ENCODE measurements at places on chromosomes 13 and 19. TPM values are rescaled to one million over a fixed set of nuclear protein-coding genes. Genes with fewer than 3 reads are reported as not detected.

The CATSPERD gene
- not detected for total RNA-seq

The SYNGR4 gene
- total RNA-seq, result not detected

The FOXA3 gene
- total RNA-seq, result 1.0 TPM

The NDUFA7 gene
- 65.1 TPM for total RNA-seq

- peak; percentile 59 for DNase-seq
Measured at GRCh38 chr13:108269601-108270328, at the start of gene TNFSF13B. Gene TNFSF13B (plus strand): TSS chr13:108269718. CDS start chr13:108269896, 178 bp downstream.

DNA sequence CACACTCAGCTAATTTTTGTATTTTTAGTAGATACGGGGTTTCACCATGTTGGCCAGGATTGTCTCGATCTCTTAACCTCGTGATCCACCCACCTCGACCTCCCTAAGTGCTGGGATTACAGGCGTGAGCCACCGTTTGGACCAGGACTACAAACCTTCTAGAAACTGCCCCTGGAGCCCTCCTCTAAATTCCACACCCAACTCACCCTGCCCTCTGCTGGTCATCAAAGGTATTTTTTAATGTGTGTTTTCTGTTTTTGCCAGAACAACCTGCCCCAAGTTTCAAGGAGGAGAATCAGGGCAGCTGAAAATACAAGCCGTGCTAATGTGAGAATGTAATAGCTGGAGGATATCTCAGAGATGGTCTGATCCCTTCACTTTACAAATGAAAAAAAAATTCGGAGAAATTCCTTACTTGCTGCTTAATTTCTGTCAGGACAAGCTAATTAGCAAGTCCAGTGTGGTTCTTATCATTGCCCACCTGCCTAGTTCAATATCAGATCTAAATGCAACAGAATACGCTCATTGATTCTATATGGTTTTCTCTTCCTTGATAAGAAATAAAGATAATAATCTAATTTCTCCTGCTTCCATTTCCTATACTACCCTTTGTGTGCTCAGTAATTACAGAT, 4.1 kb downstream of the ATP8A2 start:
- DNase-seq, result peak; percentile 29

DNA sequence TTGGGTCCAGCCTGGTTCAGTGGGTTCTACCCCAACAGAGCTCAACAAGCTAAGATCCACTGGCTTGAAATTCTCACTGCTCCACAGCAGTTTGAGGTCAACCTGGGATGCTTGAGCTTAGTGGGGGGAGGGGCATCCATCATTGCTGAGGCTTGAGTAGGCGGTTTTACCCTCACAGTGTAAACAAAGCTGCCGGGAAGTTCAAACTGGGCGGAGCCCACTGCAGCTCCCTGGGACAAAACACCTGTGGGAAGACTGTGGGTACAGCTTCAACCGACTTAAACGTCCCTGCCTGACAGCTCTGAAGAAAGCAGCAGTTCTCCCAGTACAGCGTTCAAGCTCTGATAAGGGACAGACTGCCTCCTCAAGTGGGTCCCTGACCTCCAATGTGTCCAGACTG, 1161.9 kb downstream of the UQCRFS1 start:
- DNase-seq, result no peak

- DNase-seq, result no peak
Measured at GRCh38 chr19:16015805-16016173, 60.5 kb upstream of the TPM4 start.

DNA sequence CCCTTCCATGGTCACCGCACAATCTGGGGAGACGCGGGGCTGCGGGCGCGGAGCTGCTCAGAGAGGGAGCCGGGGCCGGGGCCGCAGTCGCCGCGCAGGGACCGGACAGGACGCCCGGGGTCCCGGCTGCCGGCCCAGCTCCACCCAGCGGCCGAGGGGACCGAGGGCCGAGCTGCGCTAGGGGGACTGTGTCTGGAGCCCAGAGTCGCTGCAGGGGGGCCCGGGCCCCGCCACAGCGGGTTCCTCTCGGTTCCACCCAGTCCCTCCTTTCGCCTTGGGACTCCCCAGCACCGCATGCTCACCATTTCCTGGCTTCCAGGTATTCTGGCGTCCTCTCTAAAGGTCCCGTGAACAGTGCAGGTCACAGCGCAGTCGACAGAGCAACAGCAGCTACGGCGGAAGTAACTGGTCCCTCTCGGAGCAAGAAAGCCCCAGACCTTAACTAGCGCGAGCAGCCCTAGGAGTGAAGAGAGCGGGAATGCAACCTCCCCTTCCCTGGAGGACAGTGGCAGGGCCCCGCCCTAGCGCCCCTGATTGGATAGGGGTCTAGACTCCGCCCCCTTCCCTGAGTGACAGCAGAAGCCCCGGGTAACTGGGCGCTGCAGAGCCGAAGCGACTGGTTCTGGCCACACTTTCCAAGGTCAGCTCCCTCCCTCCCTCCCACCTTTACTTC, at the start of gene ZNF878:
Gene ZNF878, minus strand, starts transcription at position 465 of the 673 bp plus-strand sequence. Its CDS starts 160 bp downstream, at position 305.
- peak; percentile 95 for DNase-seq

All from glutamatergic neuron (in vitro differentiated cells).